ENCODE measurements at places on chromosomes 6 and 20.

DNA sequence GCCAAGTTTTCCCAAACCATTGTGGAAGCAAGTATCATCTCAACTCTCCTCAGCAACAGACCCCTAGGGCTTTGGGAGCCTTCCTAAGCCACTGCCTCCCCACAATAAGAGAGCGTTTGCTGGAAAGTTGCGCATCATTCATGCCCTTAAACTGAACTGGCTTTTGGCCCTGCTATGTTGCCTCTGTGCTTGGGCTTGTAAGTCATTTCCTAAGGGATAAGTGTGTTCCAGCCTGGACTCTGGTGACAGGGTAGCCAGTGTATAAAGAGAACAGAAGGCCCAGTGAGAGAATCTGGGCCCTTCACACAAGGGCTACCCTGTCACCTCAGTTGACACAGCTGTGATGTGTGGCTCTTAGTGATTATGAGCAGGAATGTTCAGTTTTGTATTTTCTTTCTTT is 77.8 kb downstream of the COL9A1 start:
- DNase-seq: no peak

DNA sequence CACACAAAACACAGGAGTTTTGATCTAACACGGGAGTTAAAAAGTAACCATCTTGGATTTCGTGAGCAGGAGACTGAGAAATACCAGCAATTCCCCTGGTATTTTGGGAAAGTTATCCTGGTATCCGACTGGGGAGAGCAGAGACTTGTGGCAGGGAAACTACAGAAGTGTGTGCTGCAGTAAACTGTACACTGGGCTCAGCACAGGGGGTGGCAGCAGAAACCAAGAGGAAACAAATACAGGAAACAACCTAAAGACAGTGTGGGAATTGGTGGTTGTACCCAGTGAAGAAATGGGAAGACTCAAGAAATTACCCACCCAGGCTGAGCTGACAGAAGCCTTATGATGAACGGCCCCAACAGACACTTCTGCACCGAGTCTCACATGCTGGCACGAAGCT is 109.8 kb downstream of the CHD6 start:
- no peak for DNase-seq

- DNase-seq: no peak
Measured at GRCh38 chr20:48364688-48365421, 462.9 kb downstream of the PREX1 start.

- DNase-seq: no peak
Measured at GRCh38 chr6:168232989-168233874, 86.3 kb downstream of the DACT2 start.

Data from effector memory CD4-positive, alpha-beta T cell (primary cell).